Naive thymus-derived CD8-positive, alpha-beta T cell (primary cell): ENCODE measurements at places on chromosomes 13 and 19.
A peak's percentile ranks its signal among the peaks of the same experiment; 100 is the strongest.

- no peak for DNase-seq
These were observed 14.3 kb downstream of the IGSF23 start for GRCh38 chr19:44627631-44628030.

- DNase-seq, result no peak
These were observed 418.6 kb downstream of the FOXO1 start for GRCh38 chr13:40247845-40248244.

DNA sequence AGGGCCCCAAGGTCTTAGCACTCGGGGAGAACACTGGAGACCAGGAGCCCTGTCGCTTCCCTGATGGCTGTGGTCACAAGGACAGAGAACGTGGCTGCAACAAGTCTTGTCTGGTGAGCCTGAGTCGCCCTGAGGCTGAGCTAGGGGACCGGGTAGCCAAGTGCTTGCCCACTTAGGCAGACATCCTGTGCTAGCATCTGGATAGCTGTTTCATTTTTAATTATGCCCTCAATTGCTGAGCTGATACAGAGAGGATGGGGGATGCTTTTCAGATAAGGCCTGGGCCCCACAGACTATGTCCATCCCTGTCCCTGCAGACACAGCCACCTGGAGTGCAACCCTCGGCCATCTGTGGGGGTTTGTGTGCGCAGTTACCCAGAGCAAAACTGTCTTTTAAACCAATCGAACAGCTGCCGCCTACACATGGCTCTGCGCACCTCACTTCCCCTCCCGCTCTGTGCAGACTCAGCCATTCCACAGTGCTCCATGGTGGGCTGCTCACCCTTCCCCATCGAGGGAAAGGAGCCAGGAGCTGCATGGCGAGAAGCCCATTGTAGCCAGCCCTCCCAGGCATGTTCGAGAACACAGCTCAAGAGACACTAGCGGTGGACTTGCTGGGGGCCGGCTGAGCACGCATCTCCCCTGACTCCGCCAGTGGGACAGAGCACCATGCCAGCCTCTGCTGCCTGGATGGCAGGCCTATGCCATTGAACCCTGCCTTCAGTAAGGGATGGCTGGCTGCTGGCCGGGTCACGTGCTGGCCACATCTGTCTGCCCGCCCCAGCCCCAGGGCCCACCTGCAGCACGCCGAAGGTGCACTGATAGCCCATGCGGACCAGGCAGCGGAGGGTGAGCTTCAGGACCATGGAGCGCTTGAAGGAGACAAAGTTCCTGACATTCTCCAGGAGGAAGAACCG lies 19.4 kb upstream of the EIF3G start:
- DNase-seq, result no peak

DNA sequence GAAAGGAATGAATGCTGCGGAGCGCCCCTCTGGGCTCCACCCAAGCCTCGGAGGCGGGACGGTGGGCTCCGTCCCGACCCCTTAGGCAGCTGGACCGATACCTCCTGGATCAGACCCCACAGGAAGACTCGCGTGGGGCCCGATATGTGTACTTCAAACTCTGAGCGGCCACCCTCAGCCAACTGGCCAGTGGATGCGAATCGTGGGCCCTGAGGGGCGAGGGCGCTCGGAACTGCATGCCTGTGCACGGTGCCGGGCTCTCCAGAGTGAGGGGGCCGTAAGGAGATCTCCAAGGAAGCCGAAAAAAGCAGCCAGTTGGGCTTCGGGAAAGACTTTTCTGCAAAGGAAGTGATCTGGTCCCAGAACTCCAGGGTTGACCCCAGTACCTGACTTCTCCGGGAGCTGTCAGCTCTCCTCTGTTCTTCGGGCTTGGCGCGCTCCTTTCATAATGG lies 8.6 kb downstream of the PDX1 start:
- no peak for DNase-seq

DNA sequence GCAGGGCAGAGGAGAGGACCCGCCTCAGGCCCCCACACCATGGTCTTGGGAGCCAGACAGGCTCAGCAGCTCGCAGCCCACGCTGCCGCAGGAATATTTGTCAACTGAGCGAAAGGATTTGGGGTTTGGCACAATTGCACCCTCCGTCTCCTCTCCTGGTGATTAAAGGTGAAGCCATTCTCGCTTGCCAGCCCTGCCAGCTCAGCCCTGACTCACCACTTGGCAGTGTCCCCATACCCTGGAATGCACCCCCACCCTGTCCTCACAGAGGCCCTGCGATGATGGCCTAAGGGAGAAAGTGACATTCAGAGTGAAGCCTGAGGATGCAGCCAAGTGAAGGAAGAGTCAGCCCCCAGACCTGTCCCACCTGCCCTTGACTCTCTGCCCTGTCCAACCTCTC lies 18.8 kb downstream of the CYTH2 start:
- DNase-seq, result no peak

DNA sequence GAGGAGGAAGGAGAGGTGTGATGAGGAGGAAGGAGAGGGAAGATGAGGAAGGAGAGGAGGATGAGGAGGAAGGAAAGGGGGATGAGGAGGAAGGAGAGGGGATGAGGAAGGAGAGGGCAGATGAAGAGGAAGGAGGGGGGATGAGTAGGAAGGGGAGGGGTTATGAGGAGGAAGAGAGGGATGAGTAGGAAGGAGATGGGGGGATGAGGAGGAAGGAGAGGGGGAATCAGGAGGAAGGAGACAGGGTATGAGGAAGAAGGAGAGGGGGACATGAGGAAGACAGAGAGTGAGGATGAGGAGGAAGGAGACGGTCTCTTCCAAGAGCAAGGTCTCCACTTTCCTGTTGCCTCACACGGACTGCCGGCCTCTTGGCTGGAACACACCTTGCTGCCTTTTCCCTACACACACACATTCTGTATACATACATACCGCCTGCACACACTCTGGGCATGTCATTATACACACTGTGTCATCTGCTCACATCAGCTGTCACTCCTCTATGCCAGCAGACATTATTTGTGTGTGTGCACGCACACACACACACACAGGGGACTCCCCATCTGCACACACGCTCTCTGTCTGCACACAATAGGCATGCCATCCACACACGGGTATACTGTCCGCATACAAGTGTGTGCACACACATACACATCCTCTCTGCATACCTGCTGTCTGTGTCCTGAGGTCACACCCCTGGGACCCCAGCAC lies 11.1 kb upstream of the VSTM2B start:
- DNase-seq, result peak; percentile 14

GRCh38 chr19:2255112-2255845 lies 938 bp downstream of the JSRP1 start:
- DNase-seq, result no peak

DNA sequence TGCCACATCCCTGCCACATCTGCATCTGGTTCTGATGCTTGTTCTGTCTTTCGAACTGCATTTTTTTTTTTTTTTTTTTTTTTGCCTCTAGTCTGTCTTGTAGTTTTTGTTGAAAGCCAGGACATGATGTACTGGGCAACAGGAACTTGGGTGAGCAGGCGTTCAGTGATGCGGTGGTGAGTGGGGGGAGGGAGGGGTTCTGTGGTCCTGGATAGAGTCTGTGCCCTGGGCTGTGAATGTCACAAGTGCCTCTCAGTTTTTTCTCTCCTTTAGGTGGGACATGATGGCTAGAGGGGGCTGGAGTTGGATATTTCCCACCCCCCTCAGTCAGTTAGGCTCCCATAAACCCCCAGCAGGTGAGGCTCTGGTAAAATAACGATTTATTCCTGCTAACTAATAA lies 3.5 kb downstream of the CEACAM4 start:
- no peak for DNase-seq

DNA sequence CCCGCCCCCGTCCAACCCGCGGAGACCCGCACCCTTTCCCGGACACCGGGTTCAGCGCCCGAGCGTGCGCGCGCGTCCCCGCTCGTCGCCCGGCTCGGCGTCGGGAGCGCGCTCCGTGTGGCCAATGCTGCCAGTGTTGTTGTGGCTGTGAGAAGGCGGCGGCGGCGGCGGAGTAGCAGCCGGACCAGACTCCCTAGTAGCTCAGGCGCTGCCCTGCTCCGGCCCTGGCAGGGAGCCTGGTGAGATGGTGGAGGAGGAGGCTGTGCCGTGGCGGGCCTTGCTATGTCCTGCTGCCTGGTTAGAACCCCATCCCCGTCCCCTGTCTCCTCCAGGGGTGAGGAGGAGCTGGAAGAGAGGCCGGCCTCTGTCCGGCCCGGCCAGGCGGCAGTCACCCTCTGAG lies 553.2 kb downstream of the TUBA3C start:
- DNase-seq, result no peak

GRCh38 chr13:41700790-41701310 lies 243.5 kb downstream of the RGCC start:
- no peak for DNase-seq

GRCh38 chr19:7554990-7555864 lies 19.7 kb downstream of the PNPLA6 start:
- DNase-seq, result no peak

DNA sequence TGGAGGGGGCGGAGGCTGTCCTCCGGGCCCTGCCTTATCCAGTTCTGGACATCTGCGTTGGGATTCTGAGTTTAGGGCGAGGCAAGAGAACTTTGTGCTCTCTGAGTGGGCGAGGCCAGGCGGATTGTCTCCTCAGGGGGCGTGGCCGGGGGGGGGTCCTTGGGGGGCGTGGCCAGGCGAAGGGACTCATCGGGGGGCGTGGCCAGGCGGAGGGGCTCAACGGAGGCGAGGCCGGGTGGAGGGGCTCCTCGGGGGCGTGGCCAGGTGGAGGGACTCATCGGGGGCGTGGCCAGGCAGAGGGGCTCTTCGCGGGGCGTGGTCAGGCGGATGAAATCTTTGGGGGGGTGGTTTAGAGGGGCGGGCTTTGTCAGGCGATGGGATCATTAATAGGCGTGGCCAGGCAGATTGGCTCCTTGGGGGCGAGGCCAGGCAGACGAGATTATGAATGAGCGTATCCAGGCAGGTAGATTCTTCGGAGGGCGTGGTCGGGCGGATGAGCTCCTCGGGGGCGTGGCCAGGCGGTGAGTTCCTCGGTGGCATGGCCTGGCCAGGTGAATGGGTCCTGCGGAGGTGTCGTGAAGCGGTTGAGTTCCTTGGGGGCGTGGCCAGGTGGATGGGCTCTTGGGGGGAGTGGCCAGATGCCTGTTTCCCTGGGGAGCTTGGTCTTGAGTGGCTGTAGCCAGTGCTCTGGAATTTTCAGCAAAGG lies 10.3 kb upstream of the CACNG7 start:
- DNase-seq, result no peak

DNA sequence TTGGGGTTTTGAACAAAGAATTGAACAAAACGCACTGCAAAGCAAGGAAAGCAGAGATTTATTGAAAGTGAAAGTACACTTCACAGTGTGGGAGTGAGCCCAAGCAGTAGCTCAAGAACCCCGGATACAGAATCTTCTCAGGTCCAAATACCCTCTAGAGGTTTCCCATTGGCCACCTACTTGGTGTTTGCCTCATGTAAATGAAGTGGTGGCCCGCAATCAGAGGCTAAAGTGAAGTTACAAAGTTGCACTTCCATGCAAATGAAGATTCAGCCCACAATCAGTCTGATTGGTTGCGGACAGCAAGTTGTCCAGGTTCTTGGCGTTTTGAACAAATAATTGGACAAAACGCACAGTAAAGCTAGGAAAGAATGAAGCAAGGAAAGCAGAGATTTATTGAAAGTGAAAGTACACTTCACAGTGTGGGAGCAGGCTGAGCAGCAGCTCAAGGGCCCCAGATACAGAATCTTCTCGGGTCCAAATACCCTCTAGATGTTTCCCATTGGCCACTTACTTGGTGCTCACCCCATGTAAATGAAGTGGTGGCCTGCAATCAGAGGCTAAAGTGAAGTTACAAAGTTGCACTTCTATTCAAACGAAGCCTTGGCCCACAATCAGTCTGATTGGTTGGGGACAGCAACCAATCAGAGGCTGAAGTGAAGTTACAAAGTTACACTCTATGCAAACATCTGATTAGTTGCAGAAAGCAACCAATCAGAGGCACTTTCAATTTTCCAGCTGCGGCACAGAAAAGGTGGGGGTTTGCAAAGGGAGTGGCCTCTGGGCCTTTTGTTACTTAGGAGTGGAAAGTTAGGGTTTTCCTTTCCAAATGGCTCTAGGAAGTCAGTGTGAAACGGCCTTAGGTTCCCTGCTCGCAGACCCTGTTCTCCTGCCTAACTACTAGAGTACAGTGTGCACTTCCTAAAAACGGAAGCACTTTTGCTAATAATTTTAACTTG lies 4.8 kb upstream of the TM9SF2 start:
- DNase-seq, result peak; percentile 72

- no peak for DNase-seq
These were observed 308.4 kb downstream of the FGF9 start for GRCh38 chr13:21979161-21979806.

GRCh38 chr13:43482641-43483040 lies 304.1 kb downstream of the ENOX1 start:
- DNase-seq, result no peak

DNA sequence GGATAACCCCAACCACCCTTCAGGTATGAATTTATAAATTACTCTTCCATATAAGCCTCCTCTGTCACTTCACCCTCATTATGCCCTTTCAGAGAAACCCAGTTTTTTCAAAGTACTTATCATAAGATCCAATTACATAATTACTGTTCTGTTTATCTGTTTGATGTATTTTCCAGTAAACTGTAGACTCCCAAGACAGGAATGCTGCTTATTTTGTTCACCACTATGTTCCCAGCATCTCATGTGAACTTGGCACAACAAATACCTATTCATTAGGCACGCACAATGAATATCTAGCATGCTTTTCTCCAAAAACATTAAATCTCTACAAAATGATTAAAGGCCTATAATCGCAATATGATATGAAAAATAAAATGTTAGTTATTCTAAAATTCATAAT lies 13.2 kb downstream of the ENOX1 start:
- DNase-seq, result no peak

DNA sequence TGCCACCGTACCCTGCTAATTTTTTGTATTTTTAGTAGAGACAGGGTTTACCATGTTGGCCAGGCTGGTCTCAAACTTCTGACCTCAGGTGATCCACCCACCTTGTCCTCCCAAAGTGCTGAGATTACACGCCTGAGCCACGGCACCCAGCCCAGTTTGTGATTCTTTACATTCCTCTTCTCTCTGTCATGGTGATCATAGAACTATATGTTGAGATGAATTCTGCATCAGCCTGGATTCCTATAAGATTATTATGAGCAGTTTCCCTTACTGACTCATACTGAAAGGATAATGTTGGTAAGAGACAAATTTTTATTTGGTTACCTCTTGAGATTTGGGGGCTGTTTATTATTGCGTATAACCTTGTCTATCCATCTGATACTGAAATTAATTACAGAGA lies 121.5 kb upstream of the CSNK1A1L start:
- no peak for DNase-seq
